Right ventricle myocardium superior (tissue), 1 donor: ENCODE measurements at places on chromosomes 5 and 9. TPM values are rescaled to one million over a fixed set of nuclear protein-coding genes. Genes with fewer than 3 reads are reported as not detected.

The SLC25A48 gene
- not detected for total RNA-seq

The HRH2 gene
- 41.2 TPM for total RNA-seq

The POLR3G gene
- total RNA-seq, result 0.46 TPM

DNA sequence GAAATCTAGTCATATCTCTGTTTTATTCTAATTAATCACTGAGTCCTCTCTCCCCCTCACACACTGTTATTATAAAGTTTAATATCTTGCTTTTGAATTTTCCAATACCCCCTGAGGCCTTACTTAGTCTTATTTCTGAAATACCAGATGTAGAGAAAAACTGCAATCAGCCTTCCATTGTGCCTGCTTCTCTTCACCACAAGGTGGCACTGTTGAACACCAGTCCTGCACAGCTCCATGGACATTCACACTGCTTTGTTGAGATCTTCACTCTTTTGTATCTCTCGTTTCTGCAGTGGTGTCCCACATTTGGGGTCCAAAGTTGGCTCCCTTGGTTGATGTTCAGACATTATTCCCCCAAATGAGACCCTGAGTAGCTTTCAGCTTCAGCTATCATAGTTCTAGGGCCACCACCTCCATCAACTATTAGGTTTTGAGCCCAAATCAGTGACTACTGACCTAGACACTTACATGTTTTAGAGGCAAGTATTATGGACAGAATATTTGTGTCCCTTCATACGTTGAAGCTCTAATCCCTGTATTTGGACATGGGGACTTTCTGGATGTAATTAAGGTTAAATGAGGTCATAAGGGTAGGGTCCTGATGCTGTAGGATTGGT is 24.3 kb downstream of the BOD1 start:
- DNase-seq, result no peak

GRCh38 chr5:58787987-58788386 is 205.1 kb downstream of the RAB3C start:
- no peak for DNase-seq
